Ovary (tissue), 10 donors: ENCODE measurements at places on chromosomes 16 and 17. TPM values are rescaled to one million over a fixed set of nuclear protein-coding genes. Genes with fewer than 3 reads are reported as not detected.

DNA sequence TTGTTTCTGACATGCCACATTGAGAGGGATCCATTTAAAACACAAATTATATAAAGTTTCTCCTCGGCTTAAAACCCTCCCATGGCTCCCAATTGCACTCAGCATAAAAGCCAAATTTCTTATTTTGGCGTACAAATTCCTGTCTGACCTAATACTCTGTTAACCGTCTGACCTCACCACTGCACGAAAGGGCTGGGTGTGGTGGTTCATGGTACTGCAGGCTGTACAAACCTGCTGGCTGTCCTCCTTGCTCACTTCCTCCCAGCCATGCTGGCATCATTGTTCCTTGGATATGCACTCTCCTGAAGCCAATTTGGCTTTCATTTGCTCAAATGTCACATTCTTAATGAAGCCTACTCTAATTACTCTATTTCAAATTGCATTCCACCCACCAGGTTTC lies 301.6 kb upstream of the C16orf82 start:
- no peak for DNase-seq

DNA sequence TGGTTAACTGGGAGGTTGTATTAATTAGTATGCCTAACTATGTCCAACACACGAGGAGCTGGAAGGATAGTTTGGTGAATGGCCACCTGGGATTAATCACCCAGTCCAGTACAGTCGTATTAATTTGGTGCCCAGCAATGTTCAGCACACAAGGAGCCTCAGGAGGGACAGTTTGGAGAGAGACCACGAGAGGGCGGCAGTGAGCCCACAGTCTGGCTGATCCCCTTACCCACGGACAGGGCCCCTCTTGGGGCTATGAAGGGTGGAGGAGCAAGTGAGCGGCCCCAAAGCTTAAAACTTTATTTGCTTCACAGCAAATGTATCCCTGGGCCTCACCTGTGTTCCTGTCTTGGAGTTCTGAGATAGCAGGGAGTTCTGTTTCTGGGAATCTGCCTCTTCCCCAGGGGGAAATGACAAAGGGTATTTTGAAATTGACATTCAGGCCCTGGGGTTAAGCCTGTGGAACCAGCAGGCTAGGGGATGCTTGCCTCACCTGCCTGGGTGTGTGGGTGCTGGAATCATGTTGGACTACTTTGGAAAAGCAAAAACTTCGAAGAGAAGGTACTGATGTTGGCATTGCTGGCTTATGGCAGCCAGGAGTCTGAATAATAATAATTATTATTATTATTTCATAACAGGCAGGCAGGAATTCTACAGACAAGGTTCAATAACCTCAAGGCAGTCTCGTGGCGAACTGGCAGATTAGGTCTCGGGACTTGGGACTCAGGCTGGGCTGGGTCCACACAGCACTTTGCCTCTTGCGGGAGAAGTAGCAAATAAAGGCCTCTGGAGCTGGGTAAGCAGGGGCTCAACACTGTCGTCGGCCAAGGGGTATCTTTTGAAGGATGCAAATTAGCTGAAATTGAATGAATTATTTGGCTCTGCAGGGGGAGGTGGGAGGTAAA lies 227.6 kb upstream of the ASIC2 start:
- DNase-seq, result peak; percentile 30

DNA sequence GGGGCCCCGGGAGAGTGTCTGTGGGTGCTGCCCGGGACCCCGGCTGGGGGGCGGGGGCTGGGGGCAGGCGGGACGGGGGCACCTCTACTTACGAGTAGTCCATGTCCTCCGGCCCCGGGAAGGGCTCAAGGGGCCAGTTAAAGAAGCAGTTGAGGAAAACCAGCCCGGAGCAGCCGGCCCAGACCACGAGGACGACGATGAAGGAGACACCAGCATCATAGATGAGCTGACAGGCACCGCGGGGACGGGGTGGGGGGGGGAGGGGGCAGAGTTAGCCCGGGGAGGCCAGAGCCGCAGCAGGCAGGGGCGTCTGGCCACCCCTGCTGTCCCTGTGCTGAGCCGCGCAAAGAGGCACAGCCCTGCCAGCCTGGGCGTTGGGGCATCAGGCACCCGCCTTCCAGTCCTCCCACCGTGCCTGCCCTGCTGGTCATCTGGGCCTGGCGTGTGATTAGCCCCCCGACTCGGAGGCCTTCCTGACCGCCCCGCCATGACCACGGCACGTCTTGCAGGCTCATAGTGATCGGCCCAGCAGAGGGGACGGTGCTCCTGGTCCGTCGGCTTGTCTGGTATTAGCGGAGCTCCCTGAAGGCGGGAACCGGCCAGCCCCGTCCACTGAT lies 29.0 kb upstream of the PITPNA start:
- no peak for DNase-seq

Gene VAT1L
- total RNA-seq, result 0.12 TPM

Gene C16orf96
- 0.23 TPM for total RNA-seq
